ENCODE measurements at places on chromosomes 1 and 21.

- no peak for DNase-seq
These were observed 16.2 kb downstream of the COL16A1 start for GRCh38 chr1:31687601-31688000.

GRCh38 chr1:106727171-106727570 is 329.3 kb upstream of the PRMT6 start:
- no peak for DNase-seq

- DNase-seq, result no peak
These were observed 60.8 kb downstream of the EDN2 start for GRCh38 chr1:41423511-41424191.

DNA sequence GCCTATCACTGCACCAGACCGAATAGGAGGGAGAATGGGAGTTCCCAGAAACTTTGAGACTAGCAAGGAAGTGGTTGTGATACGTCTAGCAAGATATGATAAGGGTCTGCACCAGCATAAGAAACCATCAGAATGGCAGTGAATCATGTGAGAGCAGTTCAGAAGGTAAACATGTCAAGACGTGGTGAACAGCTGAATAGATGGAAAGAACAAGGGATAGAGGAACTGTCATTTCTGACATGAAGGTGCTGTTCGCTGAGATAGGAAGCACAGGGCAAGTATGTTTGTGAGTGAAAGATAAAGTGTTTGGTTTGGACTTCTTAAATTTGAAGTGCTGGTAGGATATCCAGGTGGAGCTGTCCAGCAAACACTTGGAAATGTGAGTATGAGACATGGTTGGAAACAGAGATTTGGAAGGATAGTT is 1.1 kb upstream of the AGO1 start:
- no peak for DNase-seq

- no peak for DNase-seq
These were observed 216.0 kb upstream of the NEGR1 start for GRCh38 chr1:72498371-72498770.

DNA sequence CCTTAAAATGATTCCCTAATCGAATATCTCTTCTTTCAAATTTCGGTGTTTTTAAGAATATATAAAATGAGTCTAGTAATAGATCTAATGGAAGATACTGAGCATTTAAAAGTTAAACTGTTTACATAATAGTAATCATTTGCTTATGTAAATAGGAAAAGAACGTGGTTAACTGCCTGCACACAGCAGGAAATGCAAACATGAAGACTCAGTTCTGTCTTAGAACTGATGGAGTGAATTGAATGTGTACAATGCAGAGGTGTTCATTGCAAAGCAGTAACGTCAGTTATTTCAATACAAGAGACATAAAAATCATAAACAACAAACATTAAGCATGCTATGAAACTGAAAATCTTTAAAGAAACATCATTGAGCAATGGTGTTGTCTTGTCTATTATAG is 359.4 kb upstream of the ADAMTS5 start:
- DNase-seq, result peak; percentile 34

DNA sequence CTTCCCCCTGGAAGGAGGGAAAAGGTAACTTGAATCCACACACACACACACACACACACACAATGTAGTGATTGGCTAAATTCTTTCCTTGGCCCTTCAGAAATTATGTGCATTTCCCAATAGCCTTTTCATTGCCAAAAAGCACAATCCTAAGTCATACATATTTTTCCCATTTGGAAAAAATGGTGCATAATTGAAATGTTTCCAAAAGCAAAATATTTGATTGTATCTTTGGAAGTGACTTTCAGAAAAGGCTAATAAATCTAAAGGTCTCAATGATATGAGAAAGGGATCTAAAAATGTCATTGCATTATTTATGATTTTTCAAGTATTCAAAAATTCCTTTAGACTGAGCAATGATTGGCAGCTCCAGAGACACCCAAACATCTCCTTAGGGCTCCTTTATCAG is 43.5 kb upstream of the NEK7 start:
- DNase-seq, result no peak

DNA sequence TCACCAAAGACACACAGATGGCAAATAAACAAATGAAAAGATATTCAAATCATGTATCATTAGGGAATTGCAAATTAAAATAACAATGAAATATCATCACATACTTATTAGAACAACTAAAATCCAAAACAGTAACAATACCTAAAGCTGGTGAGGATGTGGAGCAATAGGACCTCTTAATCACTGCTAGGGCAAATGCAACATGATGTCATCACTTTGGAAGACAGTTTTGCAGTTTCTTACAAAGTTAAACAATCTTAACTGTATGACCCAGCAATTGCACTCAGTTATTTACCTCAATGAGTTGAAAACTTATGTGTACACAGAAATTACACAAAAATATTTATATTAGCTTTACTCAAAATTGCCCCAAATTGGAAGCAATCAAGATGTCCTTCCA is 47.3 kb downstream of the SELENOF start:
- DNase-seq, result no peak

DNA sequence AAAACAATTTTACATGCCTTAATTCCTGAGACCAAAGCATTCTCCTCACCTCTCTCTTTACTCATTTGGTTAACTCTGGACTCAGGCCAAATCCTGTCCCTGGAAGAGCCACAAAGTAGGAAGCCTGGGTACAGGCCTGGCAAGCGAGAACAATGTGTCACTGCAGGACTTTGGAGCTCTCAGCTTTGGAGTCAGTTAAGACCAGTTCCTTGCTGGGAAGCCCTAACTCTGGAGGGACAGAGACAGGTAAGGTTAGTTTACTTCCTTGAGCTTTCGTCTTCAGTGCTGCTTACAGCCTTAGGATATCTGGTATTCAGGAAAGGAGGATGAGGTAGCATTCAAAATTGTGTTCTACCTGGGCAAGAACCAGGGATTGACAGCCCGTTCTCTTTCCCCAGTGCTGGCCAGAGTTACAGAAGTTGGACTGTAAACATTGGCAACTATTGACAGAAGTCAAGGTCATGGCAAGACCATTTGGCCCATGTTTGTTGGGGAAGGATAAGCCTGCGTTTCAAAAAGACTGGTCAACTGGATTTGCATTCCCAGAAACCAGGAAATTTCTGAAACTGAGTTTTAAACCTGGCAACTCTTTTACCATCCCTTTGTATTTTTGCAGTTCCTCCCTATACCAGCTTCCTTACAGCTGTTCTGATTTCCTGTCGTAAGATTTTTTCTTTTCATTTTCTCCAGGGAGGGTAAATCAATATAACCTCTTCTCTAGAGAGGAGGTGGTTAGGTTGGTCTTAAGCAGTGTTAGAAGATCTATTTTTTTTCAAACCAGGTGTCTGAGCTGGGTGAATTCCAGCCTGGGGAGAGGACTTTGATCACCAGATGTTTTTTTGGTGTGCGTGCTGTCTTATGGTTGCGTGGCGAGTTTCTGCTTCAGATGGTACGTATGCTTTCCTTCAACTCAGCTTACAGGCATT is at the start of gene C4BPB:
Gene C4BPB, plus strand, starts transcription at position 160 of the 926 bp plus-strand sequence. Its CDS starts 672 bp downstream, at position 832.
- no peak for DNase-seq

DNA sequence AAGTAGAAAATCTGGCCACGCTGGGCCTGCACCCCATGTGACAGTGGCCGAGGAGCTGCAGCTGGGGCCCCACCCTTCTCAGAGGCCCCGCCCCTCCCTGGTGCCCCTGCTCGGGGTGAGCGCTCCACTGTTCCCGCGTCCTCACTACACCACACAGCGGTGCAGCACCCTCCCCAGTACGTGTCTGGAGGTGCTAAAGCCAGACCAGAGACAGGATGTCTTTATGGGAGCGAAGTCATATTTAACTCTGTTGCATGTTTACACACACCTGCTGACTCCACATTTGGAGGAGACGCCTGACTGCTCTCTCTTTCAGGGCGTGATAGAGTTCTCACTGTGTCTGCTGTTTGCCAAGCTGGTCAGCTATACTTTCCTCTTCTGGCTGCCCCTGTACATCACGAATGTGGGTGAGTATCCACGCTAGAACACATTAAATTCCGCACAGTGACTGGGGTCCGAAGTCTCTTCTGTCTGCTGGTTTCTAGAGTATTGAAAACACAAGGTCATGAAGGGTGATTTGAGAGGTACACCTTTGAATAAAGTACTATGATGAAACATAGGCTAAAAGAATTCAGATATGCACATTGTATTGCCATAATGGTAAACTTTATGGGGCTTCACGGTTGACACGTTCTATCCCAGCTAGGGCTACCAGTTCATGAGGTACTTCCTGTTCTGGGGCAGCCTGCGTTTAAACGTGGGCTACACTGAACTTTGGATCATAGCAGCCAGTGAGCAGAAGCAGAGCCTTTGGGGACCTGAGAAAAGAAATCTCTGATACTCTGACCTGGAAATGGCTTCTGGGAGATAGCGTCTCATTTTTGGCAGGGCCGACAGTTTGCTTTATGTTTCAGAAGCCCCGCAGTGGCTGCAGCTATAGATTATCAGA is 48.4 kb downstream of the SLC37A1 start:
- DNase-seq, result peak; percentile 27

DNA sequence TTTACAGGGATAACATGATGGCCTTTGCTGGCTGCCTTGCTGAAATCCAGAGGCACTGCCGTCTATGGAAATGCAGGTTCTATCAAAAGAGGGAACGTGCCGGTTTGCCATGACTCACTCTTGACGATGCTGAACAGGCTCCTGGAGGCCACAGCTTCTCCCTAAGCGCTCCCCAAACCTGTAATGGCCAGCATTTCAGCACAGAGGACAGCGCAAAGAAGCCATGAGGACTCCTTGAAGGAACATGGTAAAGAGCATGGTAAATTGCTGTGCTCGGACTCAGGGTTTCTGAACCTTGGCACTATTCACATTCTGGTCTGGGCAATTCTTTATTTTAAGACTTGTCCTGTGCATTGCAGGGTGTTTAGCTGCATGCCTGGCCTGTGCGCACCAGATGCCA is 217.5 kb downstream of the CAMTA1 start:
- DNase-seq, result no peak

DNA sequence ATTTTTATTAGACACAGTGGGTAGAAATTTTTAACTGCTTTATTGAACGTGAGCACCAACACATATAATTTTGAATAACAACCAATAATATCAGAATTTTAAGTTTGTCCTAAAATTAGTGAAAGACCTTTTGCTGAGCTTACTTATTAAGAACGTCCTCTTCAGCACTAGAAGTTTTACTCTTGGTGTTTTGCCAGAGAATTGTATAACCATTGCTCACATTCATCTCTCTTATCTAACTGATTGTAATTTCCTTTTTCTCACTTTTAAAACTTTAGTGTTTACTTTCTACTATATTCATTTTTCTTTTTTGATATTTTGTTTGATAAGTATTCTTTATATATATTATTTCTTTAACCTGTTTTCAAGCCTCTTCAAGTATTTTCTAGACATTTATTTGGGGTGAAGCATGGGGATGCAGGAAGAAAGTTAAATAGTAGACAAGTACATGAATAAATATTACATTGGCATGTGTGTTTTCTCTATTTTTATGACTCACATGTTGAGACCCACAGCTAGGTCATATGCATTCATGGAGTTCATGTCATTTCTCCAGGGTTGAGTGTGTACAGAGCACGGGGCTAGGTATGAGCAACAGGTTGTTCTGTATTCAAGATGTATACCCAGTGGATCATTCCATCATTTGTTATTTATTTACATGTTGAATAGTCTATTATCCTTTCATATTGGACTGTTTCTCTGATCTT is 90.6 kb downstream of the ATP6V1G3 start:
- DNase-seq, result no peak

DNA sequence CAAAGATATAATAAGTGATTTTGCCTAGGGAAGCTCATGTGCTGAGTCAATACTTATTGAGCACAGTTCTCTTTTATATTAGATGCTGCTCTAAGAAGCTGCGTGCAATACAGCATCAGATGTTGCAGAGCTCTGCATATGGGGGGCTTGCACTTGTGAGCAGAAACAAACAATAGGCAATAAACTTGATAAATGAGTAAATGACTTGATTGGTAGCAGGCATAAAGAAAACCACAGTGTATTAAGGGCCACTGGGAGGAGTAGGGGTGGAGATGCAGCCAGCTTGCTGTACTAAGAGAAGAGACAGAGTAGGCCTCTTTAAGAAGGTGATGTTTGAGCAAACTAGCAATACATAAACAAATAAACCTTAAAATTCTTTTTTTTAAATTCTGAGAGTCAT is 598.5 kb upstream of the ADAMTS5 start:
- DNase-seq, result no peak

DNA sequence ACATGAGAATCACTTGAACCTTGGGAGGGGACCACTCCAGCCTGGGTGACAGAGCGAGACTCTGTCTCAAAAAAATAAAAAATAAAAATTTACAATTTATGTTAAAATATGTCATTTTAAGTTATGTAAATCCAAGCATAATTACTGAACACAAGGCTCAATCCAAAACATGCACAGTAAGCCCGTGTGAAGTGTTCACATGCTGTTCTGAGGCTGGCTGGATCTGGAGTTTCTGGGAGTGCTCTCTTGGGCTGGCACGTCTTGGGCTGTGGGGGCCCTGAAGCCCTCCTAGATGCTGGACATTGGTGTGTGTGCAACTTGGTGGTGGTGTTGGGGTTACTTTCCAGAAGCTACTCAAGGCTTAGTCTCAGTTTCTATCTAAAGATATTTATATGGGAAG is 25.2 kb downstream of the ADARB1 start:
- no peak for DNase-seq

DNA sequence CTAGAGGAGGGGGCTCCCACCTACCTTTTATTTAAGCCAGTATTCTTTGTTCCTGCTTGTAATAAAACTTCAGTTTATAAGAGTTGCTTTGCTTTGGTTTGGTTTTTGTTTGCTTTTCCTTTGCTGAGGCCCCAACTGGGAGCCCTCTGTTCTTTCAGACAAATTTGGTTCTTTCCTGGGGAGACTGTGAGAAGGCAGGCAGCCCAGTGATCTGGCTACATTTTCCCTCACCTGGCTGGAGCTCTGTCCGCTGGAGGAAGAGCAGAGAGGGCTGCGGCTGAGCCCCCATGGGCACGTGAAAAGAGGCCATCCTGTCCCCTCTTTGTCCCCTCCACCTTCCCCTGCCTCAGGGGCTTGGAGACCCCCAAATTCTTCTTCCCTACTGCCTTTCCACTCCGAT is 7.3 kb upstream of the SFN start:
- no peak for DNase-seq

DNA sequence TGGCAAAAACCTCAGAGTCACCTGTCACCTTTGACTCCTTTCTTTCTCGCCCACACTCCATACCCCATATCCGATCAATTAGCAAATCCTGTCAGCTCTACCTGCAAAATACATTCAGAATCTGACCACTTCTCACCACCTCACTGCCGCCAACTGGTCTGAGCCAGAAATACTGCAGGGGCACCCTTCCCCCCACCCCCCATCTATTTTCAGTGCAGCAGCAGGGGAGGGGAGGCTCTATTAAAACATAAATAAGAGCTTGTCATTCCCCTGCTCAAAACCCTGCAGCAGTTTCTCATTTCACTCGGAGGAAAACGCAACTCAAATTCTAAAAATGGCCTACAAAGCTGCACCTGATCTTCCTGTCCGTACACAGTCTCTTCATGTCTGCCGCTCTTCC is 3.9 kb downstream of the PKLR start:
- DNase-seq, result no peak

DNA sequence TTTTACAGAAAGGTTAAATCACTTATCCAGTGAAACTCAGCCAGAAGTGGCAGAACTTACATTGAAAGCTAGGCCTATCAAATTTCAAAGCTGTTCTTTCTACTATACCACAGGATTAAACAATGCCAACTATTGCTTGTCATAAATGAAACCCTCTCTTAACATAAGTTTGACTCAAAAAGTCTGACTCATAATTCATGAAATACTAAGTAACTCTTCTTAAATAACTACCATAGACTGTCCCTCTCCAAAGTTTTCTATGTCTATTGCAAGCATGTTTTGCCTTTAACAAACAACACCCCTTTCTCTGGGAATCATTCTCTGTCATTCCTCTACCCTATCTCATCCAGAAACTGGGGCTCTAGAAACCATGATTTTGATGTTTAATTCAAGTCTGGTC is 109.5 kb upstream of the UBE2U start:
- DNase-seq, result no peak

Measured in NCI-H1417 treated with DMSO at 0.1 percent for 48 hours (cell line).